ENCODE measurements at places on chromosomes 2 and 18. TPM values are rescaled to one million over a fixed set of nuclear protein-coding genes. Genes with fewer than 3 reads are reported as not detected.

NAT8 gene
- total RNA-seq = not detected

DNA sequence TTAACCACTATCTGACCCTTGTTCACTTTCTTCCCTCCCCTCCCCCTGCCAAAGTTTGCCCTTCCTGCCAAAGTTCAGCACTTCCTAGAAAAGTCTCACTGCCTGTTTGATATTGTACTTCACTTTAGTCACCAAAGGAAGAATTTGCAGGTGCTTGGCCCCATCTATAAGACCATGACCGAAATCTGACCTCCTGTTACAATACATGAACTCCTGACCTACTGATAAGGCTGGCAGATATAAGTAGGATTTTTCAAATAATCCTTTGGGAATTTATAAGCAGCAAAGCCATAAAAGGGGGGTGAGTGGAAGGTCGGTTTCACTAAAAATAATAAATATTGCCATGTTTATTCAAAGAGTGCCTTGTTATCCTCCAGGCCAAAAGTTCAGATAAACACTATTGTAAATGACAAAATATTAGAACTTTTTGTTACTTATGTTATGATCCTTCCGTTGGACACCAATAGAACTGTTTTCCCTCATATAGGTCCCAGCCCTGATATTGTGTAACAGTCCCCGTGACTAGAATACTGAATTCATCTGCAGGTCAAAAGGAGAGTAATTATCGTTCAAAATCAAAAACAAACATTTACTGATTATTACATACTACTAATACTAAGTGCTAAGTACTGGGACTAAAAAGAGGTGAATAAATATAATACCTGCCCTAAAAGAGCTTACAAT is 277.6 kb downstream of the EXOC6B start:
- no peak overlapping the region for H3K27ac ChIP-seq
- H3K4me1 ChIP-seq = no peaks in the 10 kb centered on the region
- DNase-seq = no peak
- H3K4me3 ChIP-seq = no peak overlapping the region
- no peaks in the 10 kb centered on the region for H3K36me3 ChIP-seq

DNA sequence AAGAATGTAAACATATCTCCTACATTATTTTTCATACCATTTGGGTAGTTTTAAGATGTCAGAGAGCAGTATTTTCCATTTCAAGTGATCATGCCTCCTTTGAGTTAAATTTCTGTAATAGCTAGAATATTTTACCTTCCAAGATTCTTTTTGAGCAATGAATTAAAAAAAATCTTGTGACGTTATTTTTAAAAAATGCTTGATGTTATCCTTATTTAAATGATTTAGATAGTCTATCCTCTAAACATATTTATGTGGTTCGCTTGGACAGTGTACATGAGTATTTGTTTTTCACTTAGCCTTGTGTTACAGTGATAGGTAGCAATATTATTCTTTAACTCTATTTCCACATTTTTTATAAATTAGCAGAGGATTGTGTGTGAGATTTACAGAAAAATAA is 639.2 kb upstream of the CDH2 start:
- DNase-seq = no peak
- no peaks in the 10 kb centered on the region for H3K36me3 ChIP-seq
- H3K27ac ChIP-seq = no peak overlapping the region
- no peaks in the 10 kb centered on the region for H3K4me1 ChIP-seq
- no peaks in the 10 kb centered on the region for H3K27me3 ChIP-seq
- no peak overlapping the region for H3K4me3 ChIP-seq

HDHD2 gene
- 36.5 TPM for total RNA-seq

GRCh38 chr2:70746094-70746974 is 21.7 kb downstream of the ADD2 start:
- no peak overlapping the region for H3K4me3 ChIP-seq
- no peak overlapping the region for H3K27ac ChIP-seq
- DNase-seq = no peak
- H3K4me1 ChIP-seq = no peaks in the 10 kb centered on the region

ESPNL gene
- 0.28 TPM for total RNA-seq

DNA sequence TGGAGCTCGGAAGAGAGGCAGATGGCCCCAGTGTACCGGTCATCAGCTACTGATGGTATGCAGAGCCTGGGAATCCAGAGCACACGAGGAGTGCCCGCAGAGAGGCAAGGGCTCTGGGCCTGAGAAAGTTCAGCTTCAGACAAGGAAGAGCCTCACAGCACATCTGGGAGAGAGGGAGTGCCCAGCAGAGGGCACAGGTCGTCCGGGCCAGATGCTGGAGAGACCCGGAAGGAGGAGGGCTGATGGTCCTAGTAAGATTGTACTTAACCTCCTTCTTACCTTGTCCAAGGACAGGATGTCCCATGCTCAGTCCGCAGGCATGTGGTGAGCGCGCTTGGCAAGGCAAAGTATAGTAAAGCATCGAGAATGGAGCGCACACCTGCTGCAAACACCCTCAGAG is 24.4 kb upstream of the CHMP1B start:
- H3K4me3 ChIP-seq = no peak overlapping the region
- H3K27ac ChIP-seq = no peak overlapping the region
- H3K36me3 ChIP-seq = no peaks in the 10 kb centered on the region
- DNase-seq = no peak

DNA sequence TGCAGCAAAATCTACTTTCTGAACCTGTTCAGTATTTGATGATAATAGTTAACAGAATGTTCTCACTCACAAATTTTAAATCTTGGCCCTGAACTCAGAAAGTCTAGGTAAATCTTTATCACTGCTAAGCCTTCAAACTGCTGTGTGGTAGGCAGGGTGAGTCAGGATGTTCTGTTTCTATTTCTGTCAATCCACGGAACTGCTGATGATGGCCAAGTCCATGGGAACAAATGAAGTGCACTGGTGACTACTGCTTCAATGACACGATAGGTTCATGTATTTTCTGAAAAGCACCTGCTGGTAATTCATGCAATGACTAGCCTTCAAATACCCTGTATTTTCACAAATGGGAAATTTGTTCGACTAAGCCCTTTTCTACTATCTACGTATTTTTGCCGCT is 14.2 kb downstream of the NIFK start:
- H3K4me1 ChIP-seq = no peaks in the 10 kb centered on the region
- no peaks in the 10 kb centered on the region for H3K27me3 ChIP-seq
- H3K4me3 ChIP-seq = no peak overlapping the region
- no peak overlapping the region for H3K27ac ChIP-seq

DPYSL5 gene
- not detected for total RNA-seq

DNA sequence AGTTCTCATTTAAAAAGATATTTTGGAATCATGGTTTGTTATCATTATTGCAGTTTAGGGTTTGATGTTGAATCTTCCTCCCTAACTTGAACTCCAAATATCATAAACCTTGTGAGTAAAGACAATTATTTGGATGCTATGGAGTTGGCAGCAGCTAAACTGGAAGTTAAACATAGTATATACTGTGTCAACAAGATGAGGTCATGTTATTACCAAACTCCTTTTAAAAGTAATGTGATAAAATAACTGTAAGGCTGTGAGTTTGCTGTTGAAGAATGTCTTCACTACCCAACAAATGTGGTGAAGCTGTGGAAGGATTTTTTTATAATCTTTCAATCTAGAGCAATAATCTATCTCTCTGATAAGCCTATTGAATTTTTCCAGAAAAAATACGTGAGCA is 16.0 kb downstream of the DNAH6 start:
- DNase-seq = no peak
- H3K4me3 ChIP-seq = no peak overlapping the region
- H3K27ac ChIP-seq = no peak overlapping the region
- no peaks in the 10 kb centered on the region for H3K27me3 ChIP-seq
- H3K36me3 ChIP-seq = no peaks in the 10 kb centered on the region
- peaks cover 14% of the 10 kb centered on the region for H3K4me1 ChIP-seq

SPATA3 gene
- total RNA-seq = not detected

TP53I3 gene
- total RNA-seq = 0.20 TPM

ZNF892 gene
- 5.9 TPM for total RNA-seq

DNA sequence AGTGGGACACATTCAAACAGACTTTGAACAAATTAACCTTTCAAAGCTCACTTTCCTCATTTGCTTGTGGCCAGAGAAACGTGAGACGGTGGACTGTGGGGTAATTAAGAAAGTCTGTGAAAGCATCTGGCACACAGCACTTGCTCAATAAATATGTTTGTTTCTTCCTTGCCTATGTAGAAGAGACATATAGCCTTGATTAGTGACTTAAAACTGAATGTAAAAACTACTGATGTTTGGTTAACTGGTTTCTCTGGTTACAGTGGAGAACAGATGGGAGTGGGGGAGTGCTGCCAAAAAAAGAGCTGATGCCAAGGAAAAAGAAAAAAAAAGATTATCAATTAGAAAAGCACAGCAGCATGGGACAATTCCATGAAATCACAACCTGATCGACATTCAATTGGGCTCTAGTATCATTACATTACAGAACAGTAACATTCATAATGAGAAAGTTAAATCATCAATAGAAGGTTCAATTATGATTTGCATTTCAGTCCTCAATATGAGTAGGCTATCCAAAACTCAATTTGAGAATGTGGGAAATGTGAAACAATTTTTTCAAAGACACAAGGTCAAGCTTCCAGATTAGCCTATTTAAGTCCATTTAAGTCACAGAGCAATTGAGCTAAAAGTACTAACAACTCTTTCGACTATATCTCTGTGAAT is 14.7 kb downstream of the CUL3 start:
- no peak overlapping the region for H3K4me3 ChIP-seq
- DNase-seq = no peak
- peaks cover 87% of the 10 kb centered on the region for H3K4me1 ChIP-seq
- H3K27ac ChIP-seq = no peak overlapping the region
- no peaks in the 10 kb centered on the region for H3K36me3 ChIP-seq

- H3K4me3 ChIP-seq = no peak overlapping the region
- no peak for DNase-seq
- H3K27me3 ChIP-seq = no peaks in the 10 kb centered on the region
Measured at GRCh38 chr2:105134081-105134480, 96.2 kb downstream of the MRPS9 start.

ITGB1BP1 gene
- total RNA-seq = 55.1 TPM

MAPK4 gene
- total RNA-seq = not detected

DNA sequence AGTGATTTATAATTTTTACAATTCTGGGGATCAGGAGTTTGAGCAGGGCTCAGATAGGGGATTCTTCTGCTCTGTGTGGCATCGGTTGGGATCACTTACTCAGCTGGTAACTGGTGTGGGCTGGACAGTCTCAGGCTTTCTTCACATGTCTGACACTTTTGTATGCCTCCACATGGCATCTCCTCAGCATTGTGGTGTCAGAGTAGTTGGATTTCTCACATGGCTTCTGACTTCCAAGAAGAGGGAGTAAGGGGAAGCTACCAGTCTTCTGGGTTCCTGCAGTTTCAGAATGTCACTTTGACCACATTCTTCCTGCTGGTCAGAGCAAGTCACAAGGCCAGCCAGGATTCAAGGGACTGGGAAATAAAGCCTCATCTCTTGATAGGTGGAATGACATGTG is 55.6 kb downstream of the NCOA1 start:
- no peaks in the 10 kb centered on the region for H3K36me3 ChIP-seq
- H3K27ac ChIP-seq = no peak overlapping the region
- H3K4me3 ChIP-seq = no peak overlapping the region
- peaks cover 13% of the 10 kb centered on the region for H3K4me1 ChIP-seq

DNA sequence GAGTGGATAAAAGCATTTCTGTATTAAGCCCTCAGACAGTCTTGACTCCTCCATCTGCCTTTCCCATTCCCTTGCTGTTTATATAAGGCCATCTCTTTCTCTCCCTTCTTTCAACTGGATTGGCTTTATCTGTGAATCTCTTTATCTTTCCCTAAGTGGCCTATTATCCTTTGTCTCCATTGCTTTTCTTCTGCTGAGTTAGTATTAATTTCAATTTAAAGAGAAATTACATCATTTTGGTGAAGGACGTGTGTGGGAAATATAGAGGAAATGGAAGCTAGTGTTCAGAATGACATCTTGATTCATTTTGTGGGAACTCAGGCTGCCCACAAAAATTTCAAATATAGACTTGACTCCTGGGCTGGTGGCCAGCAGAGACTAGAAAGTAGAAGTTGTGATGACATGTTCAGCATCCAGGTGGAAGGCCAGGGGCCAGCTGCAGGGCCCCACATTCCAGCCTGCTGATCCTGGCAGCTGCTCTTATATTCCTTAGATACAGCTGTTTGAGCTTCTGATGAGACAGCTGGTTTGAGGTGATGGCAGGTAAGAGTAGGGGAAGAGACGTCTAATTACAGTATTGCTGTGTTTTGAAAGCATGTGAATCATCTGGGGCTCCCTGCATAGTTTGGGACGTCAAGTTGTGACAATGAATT is 52.3 kb downstream of the DIS3L2 start:
- no peak for DNase-seq
- peaks cover 4% of the 10 kb centered on the region for H3K36me3 ChIP-seq
- H3K4me1 ChIP-seq = no peaks in the 10 kb centered on the region
- no peaks in the 10 kb centered on the region for H3K27me3 ChIP-seq
- H3K27ac ChIP-seq = no peak overlapping the region

IL36RN gene
- not detected for total RNA-seq

CLIP4 gene
- 69.2 TPM for total RNA-seq

ASB18 gene
- total RNA-seq = not detected

DSG2 gene
- not detected for total RNA-seq

MRPL30 gene
- total RNA-seq = 20.2 TPM

LRRTM1 gene
- total RNA-seq = not detected

GRCh38 chr2:208315081-208315788 is 49.2 kb downstream of the PIKFYVE start:
- H3K4me1 ChIP-seq = no peaks in the 10 kb centered on the region
- no peak for DNase-seq
- no peak overlapping the region for H3K27ac ChIP-seq

DNA sequence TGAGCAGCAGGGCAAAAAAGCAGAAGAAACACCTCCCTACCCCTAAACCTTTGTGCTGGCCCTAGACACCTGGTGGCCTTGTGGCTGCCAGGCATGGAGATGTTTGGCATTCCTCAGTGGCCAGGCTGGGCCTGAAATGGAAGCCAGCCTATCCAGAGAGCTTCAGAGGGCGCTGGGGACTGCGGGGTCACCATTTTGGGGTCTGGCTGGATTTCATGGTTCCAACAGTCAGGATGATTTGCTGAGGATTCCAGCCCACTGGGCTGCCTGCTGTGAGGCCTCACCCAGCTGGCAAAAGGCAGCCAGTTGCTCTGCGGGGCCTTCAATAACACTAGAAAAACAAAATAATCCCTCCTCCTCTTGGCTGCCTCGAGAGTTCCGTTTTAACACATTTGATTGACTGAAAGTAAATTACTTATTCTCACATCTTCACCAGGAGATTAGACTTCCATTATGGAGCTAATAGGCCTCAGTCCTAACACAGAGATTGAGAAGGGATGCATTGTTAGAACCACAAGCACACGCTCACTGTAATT is 154.1 kb downstream of the EN1 start:
- H3K27me3 ChIP-seq = no peaks in the 10 kb centered on the region
- H3K4me3 ChIP-seq = no peak overlapping the region
- no peaks in the 10 kb centered on the region for H3K36me3 ChIP-seq
- no peaks in the 10 kb centered on the region for H3K4me1 ChIP-seq

TMEM198 gene
- 0.67 TPM for total RNA-seq

POTEI gene
- total RNA-seq = not detected

Data from CD4-positive, alpha-beta memory T cell (primary cell).